Activated gamma-delta T cell (primary cell): ENCODE measurements at places on chromosomes 1 and 21.

GRCh38 chr1:151519667-151520066, 8.5 kb downstream of the CGN start:
- no peak for DNase-seq

- no peak for DNase-seq
Observed at GRCh38 chr1:6461051-6461530, 4.9 kb downstream of the TNFRSF25 start.

- no peak for DNase-seq
Observed at GRCh38 chr1:182588500-182589396, at the start of gene RNASEL. TSS of gene RNASEL (minus strand) at chr1:182589256. CDS start at chr1:182586806, 2,450 bp downstream.

- no peak for DNase-seq
Observed at GRCh38 chr21:38267136-38267755, 10.5 kb downstream of the KCNJ15 start.

- no peak for DNase-seq
Observed at GRCh38 chr1:109947582-109948284, 36.8 kb upstream of the AHCYL1 start.
